GM23248 (cell line): ENCODE measurements at places on chromosomes 1 and 21. TPM values are rescaled to one million over a fixed set of nuclear protein-coding genes. Genes with fewer than 3 reads are reported as not detected.

CR1 gene
- not detected in 2 replicates for polyA plus RNA-seq

MATN1 gene
- 0.11 TPM in 1 of 2 replicates, not detected in the other for polyA plus RNA-seq

S100A9 gene
- not detected in 2 replicates for polyA plus RNA-seq

RNU1-1 gene
- polyA plus RNA-seq: not detected in 2 replicates

PTPN7 gene
- polyA plus RNA-seq: 0.16 TPM in 1 of 2 replicates, not detected in the other

BARHL2 gene
- polyA plus RNA-seq: not detected in 2 replicates

DCST2 gene
- polyA plus RNA-seq: 0.14 and 0.16 TPM in 2 replicates
